ENCODE measurements at places on chromosomes 16 and 17.

DNA sequence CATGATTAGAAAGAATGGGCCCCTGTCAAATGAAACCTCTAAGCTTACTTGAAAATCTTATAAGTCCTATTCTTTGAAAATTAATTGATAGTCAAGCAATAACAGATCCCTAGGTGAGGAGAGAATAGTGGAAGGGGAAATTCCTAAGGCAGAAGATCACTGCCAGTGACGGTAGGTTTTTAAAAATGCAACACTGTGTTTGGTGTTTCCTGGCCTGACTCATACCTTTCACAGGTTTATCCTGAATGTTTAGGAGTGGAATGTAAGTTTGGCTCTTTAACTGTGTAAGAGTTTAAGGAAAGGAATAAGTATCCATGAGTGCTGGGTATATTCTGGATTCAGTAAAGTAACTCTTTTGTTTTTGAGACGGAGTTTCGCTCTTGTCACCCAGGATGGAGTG is 23.8 kb downstream of the HAPSTR1 start:
- no peak for DNase-seq

DNA sequence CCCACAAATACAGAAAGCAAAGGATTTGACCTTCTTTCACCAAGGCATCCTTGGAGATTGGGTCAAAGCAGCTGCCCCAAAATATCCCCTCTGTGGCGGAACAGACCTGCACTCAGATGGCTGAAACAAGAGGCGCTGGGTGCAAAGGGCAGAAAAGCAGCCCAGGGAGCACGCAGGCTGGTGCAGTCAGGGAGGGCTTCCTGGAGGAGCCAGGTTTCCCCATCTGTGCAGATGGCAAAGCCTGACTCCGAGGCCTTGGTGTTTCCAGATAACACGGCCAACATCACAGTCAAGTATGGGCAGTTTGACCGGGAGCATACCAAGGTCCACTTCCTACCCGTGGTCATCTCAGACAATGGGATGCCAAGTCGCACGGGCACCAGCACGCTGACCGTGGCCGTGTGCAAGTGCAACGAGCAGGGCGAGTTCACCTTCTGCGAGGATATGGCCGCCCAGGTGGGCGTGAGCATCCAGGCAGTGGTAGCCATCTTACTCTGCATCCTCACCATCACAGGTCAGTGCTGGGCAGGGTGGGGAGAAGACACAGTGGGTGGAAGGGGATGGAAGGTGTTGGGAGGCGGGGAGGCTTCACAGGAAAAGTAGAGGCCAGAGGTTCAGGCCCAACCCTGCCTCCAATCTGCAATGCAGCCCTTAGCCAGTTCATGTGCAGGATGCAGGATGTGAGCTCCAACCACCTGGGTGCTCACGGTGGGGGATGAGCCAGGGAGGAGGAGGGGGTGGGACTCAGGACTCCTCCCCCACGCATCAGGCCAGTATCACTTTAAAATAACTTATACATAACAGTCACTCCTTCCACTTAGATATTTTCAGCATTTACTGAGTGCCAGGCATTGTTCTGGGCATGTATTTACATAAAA is 26.4 kb upstream of the BEAN1 start:
- DNase-seq = no peak

DNA sequence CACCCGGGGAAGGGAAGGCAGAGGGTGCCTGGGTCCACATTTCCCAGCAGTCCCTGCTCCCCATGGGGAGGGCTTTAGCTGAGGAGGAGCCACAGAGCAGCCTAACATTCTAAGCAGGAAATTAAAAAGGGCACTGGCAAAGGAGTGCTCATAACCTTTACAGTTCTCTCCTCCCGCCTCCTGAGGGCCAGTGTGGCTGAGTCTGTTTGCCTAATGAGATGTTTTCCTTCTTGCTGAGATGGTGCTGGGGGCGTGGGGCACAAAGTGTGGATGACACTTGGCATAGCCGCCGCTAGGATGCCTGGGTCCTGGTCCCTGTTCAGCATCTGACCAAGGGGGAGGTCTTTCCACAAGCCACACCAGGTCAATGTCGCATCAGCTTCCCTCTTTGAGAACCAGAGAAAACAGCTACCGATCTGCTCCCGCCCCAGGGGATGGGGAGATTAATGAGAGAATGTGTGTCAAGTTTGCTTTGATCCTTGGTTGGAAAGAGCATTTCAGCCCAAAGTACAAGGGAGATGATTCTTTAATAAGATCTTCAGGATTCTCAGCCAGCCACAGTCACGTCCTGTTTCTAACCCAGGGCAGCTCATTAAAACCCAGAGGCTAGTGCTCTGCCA is 5.8 kb downstream of the KIF18B start:
- peak; percentile 56 for DNase-seq

DNA sequence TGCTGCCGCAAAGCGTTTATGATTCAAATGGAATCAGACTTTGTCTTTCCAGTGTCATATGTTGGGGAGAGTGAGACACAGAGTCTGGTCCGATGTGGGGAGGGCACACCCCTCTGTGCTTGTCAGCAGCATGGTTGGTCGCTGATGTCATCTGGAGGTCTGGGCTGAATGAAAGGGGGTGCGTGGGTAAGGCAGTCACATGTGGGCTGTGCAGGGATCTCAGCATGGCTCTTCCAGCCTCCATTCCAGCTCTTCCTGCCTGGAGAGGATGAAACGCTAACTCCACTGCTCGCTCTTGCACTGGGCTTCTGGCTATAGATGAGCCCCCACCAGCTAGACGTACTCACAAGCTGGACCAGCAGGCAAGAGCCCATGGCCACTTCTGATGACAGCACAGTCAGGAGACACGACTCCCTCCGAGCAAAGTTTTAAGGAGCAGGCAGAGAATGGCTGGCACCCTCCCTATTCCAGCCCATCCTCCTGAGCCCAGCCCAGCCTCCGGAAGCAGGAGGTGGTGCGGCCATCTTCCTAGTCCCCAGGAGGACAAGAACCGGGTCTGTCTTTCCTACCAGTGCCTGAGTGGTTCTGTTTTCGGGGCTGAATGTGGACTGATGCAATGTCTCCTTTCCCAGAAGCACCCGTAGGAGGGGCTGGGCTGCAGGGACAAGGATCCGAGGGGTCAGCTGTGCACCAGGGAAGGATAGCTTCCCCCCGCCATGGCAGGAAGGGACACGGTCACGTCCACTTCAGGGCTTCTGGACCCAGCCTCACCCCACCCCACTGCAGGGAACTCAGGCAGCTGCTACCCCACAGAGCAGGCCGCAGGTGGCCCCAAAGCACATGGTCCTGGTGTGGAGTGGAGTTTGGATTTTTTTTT is 41.5 kb upstream of the CBFA2T3 start:
- no peak for DNase-seq

GRCh38 chr16:983044-984030 is 1.8 kb downstream of the SOX8 start:
- no peak for DNase-seq

GRCh38 chr17:27759528-27759927 is 40.8 kb downstream of the NOS2 start:
- DNase-seq = no peak

DNA sequence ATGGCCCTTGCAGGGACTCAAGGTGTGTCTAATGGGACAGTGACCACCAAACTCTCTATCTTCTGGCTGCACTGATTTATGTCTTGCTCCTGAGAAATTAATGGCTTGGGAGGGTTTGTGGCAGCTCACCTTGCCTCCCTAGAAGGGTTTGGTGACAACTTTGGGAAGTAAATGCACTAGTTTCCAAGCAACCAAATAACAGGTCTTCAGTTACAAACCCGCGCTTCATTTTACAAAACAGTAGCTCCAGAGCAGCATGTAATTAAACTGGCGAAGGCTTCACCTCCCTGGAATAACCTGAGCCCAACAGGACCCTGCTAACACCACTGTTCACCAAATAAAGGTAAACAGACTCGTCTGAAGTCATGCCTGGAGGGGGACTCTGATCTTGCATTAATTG is 318.3 kb downstream of the SLC39A11 start:
- no peak for DNase-seq

DNA sequence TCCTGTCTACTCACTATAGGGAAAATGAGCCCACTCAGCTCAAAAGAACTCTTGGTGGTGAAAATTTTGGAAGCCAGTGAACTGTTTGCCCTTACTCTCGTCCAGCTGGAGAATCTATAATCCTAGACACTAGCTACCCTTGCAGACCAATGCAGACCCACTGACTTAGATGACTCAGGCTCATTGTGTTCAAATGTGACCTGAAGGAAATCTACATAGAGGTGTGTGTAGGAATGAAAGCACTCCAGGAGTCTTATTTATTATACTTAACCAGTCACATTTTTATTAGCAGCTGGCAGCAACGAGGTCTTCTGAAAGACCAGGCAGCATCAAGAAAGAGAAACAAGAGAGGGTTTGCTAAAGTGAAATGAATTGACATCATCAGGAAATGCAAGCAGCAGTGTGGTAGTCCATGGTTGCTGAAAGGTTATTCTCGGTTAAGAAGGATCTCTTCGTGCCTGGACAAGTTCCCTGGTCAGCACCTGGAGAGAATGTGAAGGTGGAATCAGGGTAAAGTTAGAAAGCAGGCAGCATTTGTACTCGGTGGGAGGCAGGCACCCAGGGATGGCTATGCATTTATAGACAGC is 1.4 kb downstream of the KRTAP29-1 start:
- no peak for DNase-seq
